ENCODE measurements at places on chromosomes 2 and 18. TPM values are rescaled to one million over a fixed set of nuclear protein-coding genes. Genes with fewer than 3 reads are reported as not detected.

Gene TNFRSF11A
- polyA plus RNA-seq, result 2.8 TPM

GRCh38 chr2:68272246-68272994, 20.1 kb upstream of the PPP3R1 start:
- no peak for DNase-seq

- DNase-seq, result no peak
These were observed 127.4 kb downstream of the ARHGEF4 start for GRCh38 chr2:130963849-130964793.

- no peak for DNase-seq
These were observed 22.9 kb upstream of the SSB start for GRCh38 chr2:169775765-169776164.

DNA sequence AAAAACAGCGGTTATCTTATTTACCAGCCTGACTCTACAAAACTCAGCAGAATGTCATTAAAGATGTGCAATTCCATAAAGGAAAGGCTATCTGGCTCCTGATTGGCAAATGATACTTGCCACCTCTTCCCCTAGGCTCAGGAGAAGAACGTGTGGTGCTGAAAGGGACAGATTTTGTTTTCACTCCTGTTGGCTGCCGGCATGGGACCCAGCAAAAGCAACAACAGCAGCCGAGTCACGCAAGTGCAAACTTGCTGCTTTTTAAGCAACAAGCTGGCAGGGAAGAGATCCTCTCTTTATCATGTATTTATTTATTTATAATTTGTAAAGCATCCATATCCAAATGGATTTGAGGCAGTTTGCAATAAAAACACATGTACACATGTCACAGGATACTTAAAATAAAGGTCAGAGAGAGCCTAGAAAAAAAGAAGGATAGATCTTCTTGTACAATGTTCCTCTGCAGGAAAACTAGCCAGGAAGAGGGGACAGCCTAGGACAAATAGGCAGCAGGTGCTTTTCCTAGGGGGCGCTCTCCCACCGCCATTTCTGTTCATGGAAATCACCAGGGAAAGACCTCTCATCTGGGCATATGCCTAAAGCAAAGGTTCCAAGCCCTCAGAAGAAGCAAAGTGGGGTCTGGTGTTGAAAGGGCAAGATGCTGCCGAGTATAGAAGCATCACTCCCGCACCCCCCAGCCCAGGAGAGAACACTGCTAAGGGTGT, 799.3 kb downstream of the BCL11A start:
- DNase-seq, result no peak

DNA sequence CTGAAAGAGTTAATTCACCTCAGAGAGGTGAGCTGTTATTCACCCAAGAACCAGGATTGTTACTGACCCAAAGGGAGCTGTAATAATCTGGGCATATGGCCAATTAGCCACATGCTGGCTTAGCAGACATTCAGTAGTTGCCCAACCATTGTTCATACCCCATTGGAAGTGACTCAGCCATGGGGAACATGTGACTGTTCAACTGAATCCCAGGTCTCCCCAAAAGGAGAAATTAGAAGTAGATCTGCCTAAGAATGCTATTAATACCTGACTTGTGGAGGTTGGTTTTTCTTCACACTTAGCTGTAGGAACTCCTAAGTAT, 272.6 kb upstream of the UBE2E3 start:
- DNase-seq, result no peak

GRCh38 chr2:68734176-68734575, 435 bp upstream of the ARHGAP25 start:
- DNase-seq, result no peak
